ENCODE measurements at places on chromosomes 5 and 9.

- DNase-seq, result no peak
These were observed 110.1 kb upstream of the RAD23B start for GRCh38 chr9:107172979-107173347.

DNA sequence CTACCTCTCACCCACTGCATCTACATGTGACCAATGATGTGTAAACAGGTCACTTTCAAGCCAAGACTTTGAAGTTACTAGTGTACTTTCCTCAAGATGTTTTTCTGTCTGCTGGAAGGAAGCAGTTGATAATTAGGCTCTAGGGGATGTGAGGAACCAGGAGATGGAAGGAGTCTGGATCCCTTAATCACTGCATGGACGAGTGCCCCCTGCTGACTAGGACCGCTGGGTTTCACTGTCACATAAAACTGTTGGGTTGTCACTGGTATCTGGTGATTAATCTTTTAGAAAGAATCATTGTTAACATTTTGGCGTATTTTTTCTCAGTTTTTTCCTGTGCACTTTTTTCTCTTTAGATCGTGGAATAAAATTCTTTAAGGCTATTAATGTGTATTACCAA, 79.5 kb downstream of the SREK1 start:
- DNase-seq, result no peak

DNA sequence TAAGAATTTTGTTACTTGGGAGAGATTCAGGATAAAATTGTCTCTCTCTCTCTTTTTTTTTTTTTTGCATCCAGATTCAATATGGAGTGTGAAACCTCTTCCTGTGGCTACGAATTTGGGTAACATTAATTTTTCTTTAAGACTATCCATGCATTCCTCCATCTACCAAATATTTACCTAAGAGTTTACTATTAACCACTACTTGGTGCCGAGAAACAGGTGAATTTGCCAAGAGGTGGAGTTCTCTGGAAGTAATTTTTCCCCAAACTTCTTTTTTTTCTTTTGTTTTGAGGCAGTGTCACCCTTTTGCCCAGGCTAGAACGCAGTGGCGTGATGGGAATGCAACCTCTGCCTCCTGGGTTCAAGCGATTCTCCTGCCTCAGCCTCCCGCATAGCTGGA, 206.3 kb upstream of the VLDLR start:
- no peak for DNase-seq

GRCh38 chr5:95530416-95530815, 24.4 kb downstream of the SKIC3 start:
- DNase-seq, result no peak

GRCh38 chr5:107545486-107545885, 125.3 kb downstream of the EFNA5 start:
- no peak for DNase-seq

DNA sequence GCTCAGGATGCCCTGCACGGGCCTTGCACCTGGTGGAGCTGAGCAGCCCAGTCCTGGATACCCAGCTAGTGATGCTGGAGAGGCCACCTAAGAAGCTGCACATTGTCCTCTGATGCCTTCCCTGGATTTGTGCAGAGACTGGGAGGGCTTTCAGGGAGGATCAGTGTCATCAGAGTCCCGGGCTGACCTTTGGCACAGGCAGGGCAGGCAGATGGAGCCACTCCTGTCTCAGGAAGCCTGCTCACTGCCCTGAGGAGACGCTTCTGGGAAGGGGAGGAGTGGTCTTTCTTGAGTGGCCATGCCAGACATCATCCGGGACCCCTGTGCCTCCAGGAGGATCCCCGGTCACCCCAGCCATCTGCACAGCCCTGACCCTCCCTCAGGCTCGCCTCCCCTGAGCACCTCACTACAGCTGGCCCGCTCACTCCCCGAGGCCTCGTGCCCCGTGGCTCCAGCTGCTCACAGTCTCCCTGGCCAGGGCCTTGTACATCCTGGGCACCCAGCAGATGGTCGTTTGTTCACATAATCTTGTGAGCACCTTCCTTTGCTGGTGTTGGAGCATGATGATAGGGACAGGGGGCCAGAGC, 47.2 kb upstream of the FCN2 start:
- DNase-seq, result no peak

DNA sequence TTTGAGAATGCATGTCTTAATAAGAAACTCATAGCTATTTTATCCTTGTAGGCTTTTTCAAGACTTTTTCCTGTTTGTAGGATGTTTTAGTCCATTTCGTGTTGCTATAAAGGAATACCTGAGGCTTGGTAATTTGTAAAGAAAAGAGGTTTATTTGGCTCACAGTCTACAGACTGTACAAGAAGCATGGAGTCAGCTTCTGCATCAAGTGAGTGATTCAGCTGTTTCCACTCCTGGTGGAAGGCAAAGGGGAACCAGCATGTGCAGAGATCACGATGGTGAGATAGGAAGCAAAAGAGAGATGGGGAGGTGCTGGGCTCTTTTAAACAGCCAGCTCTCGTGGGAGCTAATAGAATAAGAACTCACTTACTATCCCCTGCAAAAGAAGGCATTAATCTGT, 177.3 kb downstream of the ALDH1A1 start:
- DNase-seq, result no peak

GRCh38 chr9:106648799-106649198, 214.2 kb upstream of the ZNF462 start:
- DNase-seq, result no peak

DNA sequence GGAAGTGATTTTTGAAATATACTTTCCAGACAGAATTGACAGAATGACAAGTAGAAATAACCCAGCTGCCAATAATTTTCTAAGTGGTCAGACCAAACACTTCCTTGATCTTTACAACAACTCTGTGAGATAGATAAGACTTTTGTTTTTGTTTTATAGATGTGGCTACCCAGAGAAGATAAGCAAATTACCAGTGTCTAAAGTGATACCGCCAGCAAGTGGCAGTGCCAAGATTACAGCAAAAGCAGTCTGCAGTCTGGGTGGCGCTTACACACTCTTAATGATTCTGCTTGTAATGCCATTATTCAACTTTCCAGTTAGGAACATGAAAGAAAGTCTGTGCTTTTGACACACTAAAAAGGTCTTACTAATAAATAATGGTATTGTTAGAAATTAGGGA, 92.1 kb downstream of the HCN1 start:
- no peak for DNase-seq

DNA sequence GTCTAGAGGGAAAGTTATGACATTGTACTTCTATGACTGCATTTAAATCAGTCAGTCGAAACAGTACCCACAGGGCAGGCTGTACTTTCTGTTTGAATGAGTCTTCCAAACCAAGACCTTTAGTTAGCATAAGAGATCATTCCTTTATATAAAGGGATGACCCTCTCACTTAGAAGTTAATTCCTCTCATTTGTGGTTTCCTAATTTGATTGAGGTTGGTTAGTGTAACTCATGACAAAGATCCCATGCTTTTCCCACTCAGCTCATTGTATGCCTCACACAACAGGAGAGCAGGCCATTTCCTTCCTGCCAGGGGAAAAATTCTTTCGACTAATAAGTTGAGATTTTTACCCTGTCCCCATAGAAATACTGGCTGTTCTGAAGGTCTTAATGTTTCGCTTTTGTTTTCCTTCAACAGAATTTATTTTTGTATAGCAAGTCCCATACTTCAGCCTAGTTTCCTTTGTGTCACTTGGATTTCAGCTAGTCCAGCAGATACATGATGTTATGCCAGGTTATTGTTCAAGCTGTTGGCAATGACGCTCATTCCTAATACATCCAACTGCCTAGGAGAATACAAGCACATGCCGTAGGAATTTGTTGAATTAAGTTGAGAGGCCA, 500.7 kb downstream of the SPATA31D1 start:
- no peak for DNase-seq

DNA sequence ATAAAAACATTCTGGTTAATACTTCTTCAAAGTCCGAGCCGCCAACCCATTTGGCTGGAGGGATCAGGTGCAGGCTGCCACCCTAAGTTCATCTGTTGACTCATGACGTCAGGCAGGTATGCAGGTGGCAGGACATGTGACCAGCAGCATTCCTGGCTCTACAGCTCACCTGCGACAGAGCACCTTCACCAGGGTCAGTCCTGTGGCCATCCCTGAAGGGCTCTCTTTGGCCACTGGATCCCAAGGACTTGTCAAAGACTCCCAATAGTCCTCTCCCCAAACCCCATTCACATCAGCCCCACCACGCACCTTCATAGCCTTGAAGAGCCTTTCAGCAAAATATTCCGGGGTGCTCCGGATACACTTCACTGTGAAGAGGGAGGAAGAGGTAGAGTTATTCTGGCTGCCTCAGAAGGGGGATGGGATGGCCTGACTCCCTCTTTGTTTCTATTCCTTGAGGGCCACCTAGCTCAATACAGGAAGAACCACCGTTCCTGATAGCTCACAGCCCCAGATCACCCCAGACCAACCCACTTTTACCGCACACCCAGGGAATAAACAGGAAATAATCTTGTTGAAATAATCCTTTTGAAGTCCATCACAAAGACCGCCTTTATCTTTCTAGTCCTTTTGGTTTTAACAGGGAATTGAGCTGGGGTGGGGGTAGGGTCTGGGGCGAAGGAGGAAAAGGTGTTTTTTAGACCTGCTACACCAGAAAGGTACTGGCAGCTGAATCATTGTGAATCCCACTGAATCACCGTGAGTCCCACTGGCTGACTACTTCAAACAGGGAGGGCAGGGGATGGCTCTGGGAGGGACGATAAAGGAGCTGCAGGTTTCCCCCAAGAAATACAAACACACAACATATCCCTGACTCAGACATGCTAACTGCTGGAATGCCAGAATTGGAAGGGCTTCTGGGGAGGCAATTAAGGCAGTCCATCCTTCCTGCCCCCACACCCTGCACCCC, 26.4 kb downstream of the ANXA6 start:
- no peak for DNase-seq

GRCh38 chr9:133767625-133768024, 29.5 kb upstream of the SARDH start:
- no peak for DNase-seq

- DNase-seq, result no peak
These were observed 18.6 kb downstream of the MED10 start for GRCh38 chr5:6359555-6360322.

- DNase-seq, result no peak
These were observed 167.9 kb upstream of the ACTBL2 start for GRCh38 chr5:57650360-57651069.

DNA sequence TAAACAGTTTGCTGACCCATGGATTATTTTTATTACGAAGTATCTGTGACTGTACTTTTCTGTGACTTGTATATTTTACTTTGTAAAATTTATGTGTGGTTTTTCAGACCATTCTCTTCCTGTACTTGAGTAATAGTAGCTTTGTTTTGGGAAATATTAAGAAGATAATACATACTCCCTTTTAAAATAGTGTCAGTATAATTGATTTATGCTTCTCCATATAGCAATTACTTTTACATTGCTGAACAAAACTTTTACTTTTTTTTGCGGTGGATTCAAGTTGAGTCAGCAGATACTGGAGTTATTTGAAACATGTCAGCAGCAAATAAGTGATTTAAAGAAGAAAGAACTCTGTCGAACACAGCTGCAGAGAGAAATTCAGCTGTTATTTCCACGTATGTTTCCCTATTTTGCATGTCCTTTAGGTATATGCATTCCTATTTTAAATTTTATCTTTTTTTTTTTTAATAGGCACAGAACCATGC, 28.4 kb downstream of the TENT2 start:
- no peak for DNase-seq

- no peak for DNase-seq
These were observed 95.7 kb downstream of the KCNT1 start for GRCh38 chr9:135797507-135798262.

- no peak for DNase-seq
These were observed 14.2 kb downstream of the GADD45G start for GRCh38 chr9:89619019-89619418.

GRCh38 chr5:158429564-158429963, 570.6 kb upstream of the CLINT1 start:
- no peak for DNase-seq

GRCh38 chr9:91546574-91546973, 122.9 kb upstream of the NFIL3 start:
- DNase-seq, result no peak

- no peak for DNase-seq
These were observed 3.9 kb upstream of the NEURL1B start for GRCh38 chr5:172637110-172637580.

DNA sequence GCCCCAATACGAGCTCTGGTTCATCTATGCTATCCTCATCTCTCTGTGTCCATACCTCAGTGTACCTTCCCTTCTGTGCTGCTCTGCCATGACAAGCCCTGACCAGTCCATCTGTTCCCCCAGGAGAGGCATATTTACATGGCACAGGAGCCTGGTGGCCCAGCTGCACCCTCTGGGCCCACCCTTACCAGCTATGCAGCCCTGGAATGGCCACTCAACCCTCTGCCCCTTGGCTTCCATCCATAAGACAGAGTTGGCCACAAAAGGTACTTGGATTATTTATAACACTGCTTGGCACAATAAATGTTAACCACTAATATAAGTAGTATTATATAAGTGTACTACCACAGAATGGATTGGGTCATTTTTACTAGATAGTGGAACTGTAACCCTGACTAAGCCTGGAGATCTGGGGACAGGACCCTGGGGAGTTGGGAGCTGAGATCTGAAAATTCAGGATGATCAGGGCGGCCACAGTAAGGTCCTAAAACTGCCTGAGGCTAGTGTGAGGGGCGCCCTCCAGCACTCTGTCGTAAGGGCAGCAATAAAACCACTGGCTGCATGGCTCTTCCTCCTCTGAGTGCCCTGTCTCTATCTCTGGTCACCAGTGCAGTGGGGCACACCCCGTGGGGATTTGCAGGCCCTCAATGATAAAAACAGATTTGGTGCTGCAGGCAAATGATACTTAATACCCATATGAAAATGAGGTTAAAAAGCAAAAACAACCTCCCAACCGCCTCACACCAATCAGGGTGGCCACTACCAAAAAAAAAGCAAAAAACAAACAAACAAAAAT, 65.8 kb downstream of the SEMA4D start:
- DNase-seq, result no peak

DNA sequence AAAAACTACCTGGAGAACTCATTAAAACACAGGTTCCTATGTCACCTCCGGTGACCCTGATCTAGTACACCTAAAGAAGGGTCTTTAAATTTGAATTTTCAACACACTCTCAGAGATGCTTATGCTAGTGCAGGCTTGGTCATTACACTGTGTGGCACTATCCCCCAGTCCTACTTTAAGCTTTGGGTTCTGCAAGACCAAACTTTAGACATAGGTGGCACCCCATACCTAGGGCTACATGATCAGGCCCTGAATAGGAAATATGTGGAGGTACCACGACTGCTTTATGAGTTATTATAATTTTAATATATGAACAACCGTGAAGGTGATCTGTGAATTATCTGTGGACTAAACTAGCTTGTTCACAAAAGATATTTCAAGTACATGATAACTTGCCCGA, 201.3 kb upstream of the OR13F1 start:
- no peak for DNase-seq

- no peak for DNase-seq
These were observed 157.1 kb downstream of the PBX3 start for GRCh38 chr9:125904155-125904851.

GRCh38 chr5:72452515-72453245, 54.5 kb downstream of the ZNF366 start:
- DNase-seq, result no peak

DNA sequence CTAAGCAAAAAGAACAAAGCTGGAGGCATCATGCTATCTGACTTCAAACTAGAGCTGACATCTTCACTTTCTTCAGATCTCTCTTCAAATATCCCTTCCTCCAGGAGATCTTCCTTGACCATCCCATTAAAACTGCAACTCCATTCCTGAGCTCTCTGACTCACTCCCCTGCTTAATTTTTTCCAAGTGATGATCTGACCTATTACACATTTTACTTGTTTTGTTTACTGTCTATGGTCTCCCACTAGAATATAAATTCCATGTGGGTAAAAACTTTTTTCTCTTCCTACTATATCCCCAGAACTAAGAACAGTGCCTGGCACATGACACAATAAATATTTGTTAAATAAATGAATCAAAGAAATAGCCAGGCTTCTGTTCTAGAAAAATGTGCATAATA, 87.5 kb downstream of the SLIT3 start:
- no peak for DNase-seq

Data from NCI-H1048 (cell line).